Motor neuron (in vitro differentiated cells): ENCODE measurements at places on chromosomes 16 and 17. TPM values are rescaled to one million over a fixed set of nuclear protein-coding genes. Genes with fewer than 3 reads are reported as not detected.
A peak's percentile ranks its signal among the peaks of the same experiment; 100 is the strongest.

DNA sequence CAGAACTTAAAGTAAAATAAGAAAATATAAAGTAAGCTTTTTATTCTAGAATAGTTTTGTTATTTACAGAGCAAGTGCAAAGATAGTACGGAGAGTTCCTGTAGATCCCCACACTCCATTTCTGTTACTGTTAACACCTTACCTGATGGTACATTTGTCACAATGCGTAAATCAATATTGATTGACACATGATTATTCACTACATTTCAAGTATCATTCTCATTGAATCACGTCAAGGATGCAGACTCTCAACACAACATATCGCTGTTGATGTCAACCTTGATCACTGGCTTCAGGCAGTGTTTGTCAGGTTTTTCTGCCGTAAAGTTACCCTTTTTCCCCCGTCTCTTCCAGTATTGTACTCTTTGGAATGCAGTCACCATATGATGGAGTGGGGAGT is 64.2 kb upstream of the WSCD1 start:
- no peak for ATAC-seq

SALL1 gene
- total RNA-seq, result 8.7 and 8.8 TPM in 2 replicates

GRCh38 chr17:74842599-74843351 is 16.9 kb downstream of the GRIN2C start:
- ATAC-seq, result peak; percentile 60

ANKRD40CL gene
- 0.63 and 2.2 TPM in 2 replicates for total RNA-seq

DNA sequence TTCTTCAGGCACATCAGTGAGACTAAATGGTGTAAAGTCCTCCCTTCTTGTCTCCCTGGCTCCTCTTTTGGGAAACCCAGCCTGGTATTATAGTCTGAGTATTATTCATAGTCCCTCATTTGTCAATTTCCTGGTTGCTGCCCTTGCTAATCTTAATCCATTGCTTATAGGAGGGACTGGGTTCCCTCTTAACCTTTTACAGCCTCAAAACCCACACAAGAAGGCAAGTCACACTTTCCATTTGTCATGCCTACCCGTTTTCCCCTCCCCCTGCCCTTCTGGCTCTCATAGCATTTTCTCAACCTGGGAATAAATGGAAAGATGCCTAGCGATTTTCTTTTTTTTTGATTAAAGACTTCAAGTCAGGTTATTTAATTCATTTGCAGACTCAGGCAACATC is 124.8 kb downstream of the MAP2K6 start:
- ATAC-seq, result no peak

GRCh38 chr16:22075043-22075757 is 17.1 kb upstream of the VWA3A start:
- ATAC-seq, result no peak

NTN1 gene
- total RNA-seq, result 16.4 and 18.0 TPM in 2 replicates

DNA sequence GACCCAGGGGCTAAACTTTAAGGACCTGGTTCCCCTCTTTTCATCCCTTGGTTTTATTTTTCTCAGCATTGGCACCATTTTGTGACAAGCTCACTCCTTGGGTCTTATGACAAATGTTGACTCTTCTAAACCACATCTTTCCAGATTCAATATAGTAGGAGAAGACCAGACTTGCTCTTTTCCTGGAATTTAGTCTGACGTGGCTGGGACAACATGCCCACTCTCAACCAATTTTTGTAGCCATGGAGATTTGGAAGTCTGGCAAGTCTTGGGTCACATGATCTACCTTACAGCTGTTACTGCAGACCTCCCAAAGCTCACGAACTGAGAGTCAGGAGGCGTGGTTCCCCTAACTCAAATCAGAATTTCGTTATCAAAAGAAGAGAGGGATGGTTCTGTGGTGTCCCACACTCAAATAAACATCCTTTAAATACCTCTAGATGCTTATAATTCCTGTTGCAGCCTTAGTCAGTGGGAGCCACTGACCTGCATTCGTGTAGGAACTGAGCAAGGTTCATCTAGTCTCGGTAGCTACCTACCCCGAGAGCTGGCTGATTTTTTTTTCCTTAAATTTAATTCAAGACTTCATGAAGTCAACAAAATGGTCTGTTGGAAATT is 683.5 kb downstream of the MAF start:
- no peak for ATAC-seq

- ATAC-seq, result peak; percentile 3
Observed at GRCh38 chr17:14297161-14297851, 3.6 kb upstream of the HS3ST3B1 start.

FN3K gene
- 0.59 and 1.0 TPM in 2 replicates for total RNA-seq

DNA sequence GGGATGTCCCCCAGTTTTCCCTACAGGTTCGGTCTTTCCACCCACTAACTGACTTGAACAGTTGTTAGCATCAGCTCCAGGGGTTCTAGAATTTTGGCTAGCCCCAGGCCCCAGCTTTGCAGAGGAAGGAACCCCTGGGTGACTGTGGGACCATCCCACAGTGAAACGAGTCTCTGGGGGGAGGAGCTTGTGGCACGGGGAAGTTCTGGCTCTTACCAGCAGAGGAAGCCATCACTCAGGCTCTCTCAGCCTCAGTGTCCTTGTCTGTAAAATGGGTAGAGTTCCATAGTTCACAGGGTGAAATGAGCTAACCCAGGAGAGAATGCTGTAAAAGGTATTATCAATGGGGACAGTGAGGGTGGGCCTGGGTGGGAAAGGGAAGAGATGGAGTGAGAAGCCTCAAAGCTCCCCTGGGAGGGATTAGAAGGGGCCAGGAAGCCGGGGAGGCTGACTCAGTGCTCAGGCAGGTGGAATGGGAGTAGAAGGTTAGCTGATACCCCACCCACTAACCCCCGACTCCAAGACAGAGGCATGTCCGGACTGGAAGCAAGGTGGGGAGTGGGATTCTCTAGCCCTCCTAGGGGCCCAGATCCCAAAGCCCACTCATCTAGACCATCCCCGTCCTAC is 30.9 kb upstream of the CDC42EP4 start:
- no peak for ATAC-seq

GRCh38 chr16:13013043-13013442 is 111.6 kb downstream of the SHISA9 start:
- ATAC-seq, result no peak

- ATAC-seq, result no peak
Observed at GRCh38 chr16:78505036-78505435, 405.6 kb downstream of the WWOX start.

- no peak for ATAC-seq
Observed at GRCh38 chr17:37090941-37091340, 142.2 kb downstream of the AATF start.

GRCh38 chr17:39174920-39175694 is 9.1 kb upstream of the ARL5C start:
- peak; percentile 68 for ATAC-seq

DNA sequence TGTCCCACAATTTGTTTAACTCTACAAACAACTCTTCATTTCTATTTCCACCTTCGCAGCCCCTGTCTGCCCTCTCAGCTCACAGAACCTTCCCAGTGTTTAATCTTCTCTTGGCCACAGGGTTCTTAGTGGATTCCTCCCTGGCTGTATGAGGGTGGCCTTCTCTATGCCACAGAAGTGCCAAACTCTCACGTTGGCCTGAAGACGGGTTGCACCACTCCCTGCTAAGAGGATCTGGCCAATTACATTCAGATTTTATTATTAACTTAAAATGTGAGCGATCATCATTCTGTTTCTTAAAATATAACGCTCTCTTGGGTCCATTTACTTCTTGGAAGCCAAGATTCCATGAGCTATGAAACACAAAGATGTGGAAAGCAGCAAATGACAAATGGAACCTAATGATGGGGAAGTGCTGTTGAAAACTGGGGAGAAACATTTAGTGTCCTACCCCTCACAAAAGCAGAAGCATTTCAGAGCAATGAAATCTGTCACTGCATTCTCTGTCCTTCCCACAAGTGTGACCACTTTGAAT is 91.3 kb upstream of the NOG start:
- no peak for ATAC-seq

- peak; percentile 76 for ATAC-seq
Observed at GRCh38 chr17:49851387-49852291, 3.8 kb upstream of the TAC4 start.

GRCh38 chr16:25371342-25371741 is 113.7 kb upstream of the ZKSCAN2 start:
- no peak for ATAC-seq

DNA sequence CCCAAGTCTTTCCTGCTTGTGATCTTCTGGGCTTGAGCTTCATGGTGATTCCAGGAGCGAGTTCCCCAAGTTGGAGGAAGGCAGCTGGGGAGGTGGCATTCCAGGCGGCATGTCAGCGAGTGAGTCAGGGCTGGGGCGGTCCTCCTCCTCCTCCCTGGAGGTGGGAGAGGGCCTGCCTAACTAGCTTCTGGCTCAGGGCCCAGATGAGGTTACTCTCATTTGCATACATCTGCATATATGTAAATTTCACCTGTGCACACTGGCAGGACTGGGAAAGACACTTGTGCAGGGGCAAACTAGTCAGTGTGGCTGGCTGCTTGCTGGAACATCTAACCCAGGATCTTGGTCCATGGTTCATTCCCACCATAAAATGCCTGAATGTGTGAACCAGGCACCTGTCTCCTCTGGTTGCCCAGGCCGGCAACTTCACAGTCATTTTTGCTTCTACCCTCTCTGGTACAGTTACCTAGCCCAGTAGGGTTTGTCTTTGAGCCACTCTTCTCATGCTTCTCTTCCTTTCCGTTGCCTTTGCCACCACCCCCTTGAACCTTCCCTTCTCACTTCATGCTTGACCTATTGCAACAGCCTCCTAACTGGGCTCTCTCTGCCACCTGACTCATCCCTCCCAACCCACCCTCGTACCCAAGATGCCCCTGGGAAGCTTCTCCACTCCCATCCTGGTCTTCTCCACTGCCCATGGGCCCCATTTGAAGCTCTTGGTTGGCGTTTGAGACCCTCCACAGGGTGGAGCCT is 9.6 kb upstream of the DLX4 start:
- ATAC-seq, result no peak

ZNF205 gene
- 12.9 and 16.6 TPM in 2 replicates for total RNA-seq
